ENCODE measurements at places on chromosomes 2 and 18. TPM values are rescaled to one million over a fixed set of nuclear protein-coding genes. Genes with fewer than 3 reads are reported as not detected.

DNA sequence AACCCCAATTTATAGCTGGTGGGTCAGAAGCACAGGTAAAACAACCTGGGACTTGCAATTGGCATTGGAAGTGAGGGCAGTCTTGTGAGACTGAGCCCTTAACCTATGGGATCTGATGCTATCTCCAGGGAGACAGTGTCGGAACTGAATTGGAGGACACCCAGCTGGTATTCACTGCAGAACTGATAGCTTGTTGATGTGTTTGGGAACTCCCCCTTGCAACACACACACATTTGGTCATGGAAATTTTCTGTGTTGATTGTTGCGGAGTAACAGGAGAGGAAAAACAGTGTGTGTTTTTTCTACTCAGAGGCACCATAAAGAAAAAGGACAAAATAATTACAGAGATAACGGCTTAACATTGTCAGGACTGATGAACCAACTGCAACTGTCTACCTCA, 16.1 kb downstream of the TPGS2 start:
- H3K4me3 ChIP-seq = no peak overlapping the region
- H3K4me1 ChIP-seq = no peaks in the 10 kb centered on the region
- DNase-seq = no peak
- peaks cover 11% of the 10 kb centered on the region for H3K36me3 ChIP-seq
- H3K27me3 ChIP-seq = no peaks in the 10 kb centered on the region
- no peak overlapping the region for H3K27ac ChIP-seq

Gene CFC1
- total RNA-seq = not detected

- no peak overlapping the region for H3K27ac ChIP-seq
- H3K36me3 ChIP-seq = no peaks in the 10 kb centered on the region
- H3K4me1 ChIP-seq = no peaks in the 10 kb centered on the region
- DNase-seq = peak; percentile 88
- no peak overlapping the region for H3K4me3 ChIP-seq
- H3K27me3 ChIP-seq = no peaks in the 10 kb centered on the region
Observed at GRCh38 chr2:122191331-122191730, 435.9 kb downstream of the TSN start.

DNA sequence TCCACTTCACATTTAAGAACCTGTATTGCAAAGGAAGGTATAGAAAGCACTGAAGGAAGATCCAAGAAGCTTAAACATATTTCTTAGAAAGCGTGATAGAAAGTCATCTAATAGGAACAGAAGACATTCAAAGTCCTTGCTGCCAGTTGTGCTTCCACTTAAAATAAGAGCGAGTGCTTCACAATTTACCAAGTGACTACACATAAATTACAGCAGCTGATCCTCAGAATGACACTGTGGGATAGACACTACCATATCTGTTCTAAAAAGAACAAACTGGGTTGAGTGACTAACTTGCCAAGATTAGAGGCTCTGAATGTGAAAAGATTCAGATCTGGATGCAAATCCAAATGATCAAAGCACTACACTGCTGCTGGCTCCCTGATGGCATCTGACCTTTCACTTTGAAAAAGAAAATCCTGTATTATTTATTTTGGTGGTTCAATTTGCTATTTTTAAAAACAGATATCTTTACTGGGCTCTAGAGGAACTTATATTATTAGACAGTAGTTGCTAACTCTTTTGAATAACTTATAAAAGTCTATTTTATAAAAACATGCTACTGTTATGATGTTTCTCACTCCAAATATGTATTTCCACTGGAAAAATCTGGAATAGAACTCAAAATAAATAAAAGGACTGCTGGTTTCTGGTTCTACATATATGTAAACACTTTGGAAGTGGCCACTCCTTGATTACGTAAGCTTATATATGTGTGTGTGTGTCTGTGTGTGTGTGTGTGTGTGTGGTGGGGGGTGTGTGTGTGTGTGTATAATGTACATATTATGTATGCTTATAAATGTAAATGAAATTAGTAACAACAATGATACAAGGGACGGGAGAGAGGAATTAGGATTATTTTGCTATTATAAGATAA, 57.4 kb downstream of the KIDINS220 start:
- H3K36me3 ChIP-seq = no peaks in the 10 kb centered on the region
- no peaks in the 10 kb centered on the region for H3K27me3 ChIP-seq
- no peaks in the 10 kb centered on the region for H3K4me1 ChIP-seq

DNA sequence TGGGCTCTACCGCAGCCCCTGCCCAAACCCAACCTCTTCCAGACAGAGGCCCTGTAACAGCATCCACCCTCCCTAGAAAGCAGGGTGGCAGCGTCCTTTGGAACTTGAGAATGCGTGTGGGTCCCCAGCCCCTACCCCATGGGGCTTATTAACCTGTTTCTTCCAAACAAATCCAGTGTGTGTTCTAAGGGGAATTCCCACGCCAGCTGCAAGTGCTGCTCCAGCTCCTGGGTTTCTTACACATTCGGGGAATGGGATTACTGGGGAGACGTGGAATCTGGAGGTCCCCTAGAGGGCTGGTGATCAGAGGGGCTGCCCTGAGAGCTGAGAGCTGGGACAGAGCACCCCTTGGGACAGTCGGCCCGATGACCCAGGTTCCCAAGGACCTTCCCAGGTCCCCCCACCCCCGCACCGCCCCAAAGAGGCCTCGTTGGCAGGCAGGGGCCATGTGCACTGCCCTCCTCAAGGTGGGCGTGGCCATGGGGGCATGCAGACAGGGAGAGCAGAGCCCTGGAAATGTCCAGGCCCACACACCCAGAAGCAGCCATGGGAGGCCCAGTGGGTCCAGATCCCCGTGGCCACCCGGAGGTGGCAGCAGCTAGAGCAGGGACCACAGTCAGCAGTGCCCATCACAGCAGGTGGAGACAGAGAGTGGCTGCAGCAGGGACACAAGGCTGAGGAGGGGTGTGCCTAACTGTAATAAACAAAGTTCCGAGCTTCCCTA, 18.8 kb upstream of the TEX44 start:
- H3K36me3 ChIP-seq = no peaks in the 10 kb centered on the region
- peak overlapping the region; percentile 15 for H3K4me3 ChIP-seq
- H3K4me1 ChIP-seq = peaks cover 41% of the 10 kb centered on the region
- H3K27ac ChIP-seq = peak overlapping the region; percentile 85

DNA sequence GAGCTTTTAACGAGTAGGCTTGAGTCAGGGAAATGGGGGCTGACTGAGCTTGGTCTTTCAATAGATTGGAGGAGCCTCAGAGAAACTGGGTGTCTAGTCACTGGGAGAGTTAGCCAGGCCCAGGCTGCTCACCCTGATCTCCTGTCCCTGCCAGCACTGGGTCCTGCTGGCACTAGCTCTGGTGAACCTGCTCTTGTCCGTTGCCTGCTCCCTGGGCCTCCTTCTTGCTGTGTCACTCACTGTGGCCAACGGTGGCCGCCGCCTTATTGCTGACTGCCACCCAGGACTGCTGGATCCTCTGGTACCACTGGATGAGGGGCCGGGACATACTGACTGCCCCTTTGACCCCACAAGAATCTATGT, 720 bp downstream of the KRTCAP3 start:
- H3K27me3 ChIP-seq = no peaks in the 10 kb centered on the region
- peaks cover 6% of the 10 kb centered on the region for H3K36me3 ChIP-seq
- DNase-seq = no peak
- H3K27ac ChIP-seq = no peak overlapping the region

GRCh38 chr2:110858135-110858725, 125.9 kb downstream of the ACOXL start:
- H3K36me3 ChIP-seq = no peaks in the 10 kb centered on the region
- DNase-seq = peak; percentile 29
- H3K4me1 ChIP-seq = peaks cover 29% of the 10 kb centered on the region
- H3K4me3 ChIP-seq = no peak overlapping the region
- peak overlapping the region; percentile 80 for H3K27ac ChIP-seq

- H3K4me1 ChIP-seq = peaks cover 4% of the 10 kb centered on the region
- no peak overlapping the region for H3K4me3 ChIP-seq
- DNase-seq = no peak
- no peaks in the 10 kb centered on the region for H3K27me3 ChIP-seq
- 0 out of 2 replicates have a peak, but pooled peaks cover 6% of the 10 kb centered on the region for H3K36me3 ChIP-seq
Observed at GRCh38 chr2:201432038-201432620, 19.1 kb downstream of the TRAK2 start.

- no peak for DNase-seq
- no peaks in the 10 kb centered on the region for H3K36me3 ChIP-seq
- H3K4me3 ChIP-seq = no peak overlapping the region
- no peak overlapping the region for H3K27ac ChIP-seq
- peaks cover 17% of the 10 kb centered on the region for H3K4me1 ChIP-seq
Observed at GRCh38 chr2:236993-237539, 26.8 kb downstream of the SH3YL1 start.

Gene WDCP
- total RNA-seq = 28.6 TPM

DNA sequence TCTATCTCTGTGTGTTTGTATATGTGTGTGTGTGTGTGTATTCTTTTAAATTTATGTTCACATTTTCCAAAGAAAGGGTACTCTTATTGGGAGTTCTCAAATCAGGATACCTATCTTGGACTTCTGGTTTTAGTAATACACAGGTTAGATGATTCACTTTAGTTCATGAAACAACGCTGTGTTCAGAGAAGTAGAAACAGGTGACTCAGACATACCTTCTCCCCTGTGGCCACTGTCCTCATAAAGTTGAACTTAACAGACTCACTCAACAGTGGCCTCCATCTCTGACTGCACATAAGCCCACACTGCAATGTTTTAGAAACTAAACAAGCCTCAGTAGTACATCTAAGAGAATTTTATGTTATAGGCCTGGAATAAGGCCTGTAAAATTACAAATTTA, 566.6 kb upstream of the VRK2 start:
- H3K4me1 ChIP-seq = no peaks in the 10 kb centered on the region
- no peak overlapping the region for H3K27ac ChIP-seq
- H3K36me3 ChIP-seq = no peaks in the 10 kb centered on the region
- H3K27me3 ChIP-seq = no peaks in the 10 kb centered on the region

DNA sequence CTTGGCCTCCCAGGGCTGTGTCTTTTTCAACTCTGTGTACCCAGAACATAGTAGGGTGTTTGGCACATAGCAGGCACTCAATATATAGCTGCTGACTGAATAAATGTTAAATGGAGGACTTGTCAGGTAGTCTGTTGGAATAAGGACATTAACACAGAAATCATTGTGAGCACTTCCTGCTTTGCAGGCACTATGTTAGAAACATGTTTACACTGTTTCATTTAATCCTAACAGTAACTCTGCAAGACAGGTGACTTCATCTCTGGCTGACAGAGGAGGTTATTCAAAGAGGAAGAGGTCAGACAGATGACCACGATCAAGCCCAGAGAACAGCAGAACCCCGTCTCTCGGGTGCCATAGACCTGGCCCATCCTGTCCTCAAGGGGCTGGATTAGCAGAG, 28.0 kb upstream of the PIEZO2 start:
- no peaks in the 10 kb centered on the region for H3K36me3 ChIP-seq
- H3K4me3 ChIP-seq = no peak overlapping the region
- H3K4me1 ChIP-seq = no peaks in the 10 kb centered on the region
- DNase-seq = no peak
- H3K27ac ChIP-seq = no peak overlapping the region

Gene HOXD12
- total RNA-seq = not detected

- no peaks in the 10 kb centered on the region for H3K4me1 ChIP-seq
- no peak for DNase-seq
- H3K4me3 ChIP-seq = no peak overlapping the region
- no peaks in the 10 kb centered on the region for H3K27me3 ChIP-seq
- no peak overlapping the region for H3K27ac ChIP-seq
Observed at GRCh38 chr2:3078684-3079083, 298.9 kb downstream of the EIPR1 start.

Gene IGFBP2
- 309 TPM for total RNA-seq

Gene TACR1
- total RNA-seq = 7.3 TPM

GRCh38 chr18:35770376-35771014, 189.0 kb downstream of the GALNT1 start:
- no peaks in the 10 kb centered on the region for H3K27me3 ChIP-seq
- no peak overlapping the region for H3K27ac ChIP-seq
- no peak for DNase-seq
- H3K36me3 ChIP-seq = no peaks in the 10 kb centered on the region
- H3K4me3 ChIP-seq = no peak overlapping the region
- H3K4me1 ChIP-seq = no peaks in the 10 kb centered on the region

Gene CCL20
- not detected for total RNA-seq

Gene ALKAL2
- total RNA-seq = 4.5 TPM

Gene ACADL
- 0.39 TPM for total RNA-seq

Gene DNAJC5G
- total RNA-seq = 0.39 TPM

Measured in GM23338 (cell line).